Left lobe of liver (tissue), 2 donors: ENCODE measurements at places on chromosomes 2 and 18. TPM values are rescaled to one million over a fixed set of nuclear protein-coding genes. Genes with fewer than 3 reads are reported as not detected.

- DNase-seq: no peak
These were observed 546.3 kb upstream of the ZEB2 start for GRCh38 chr2:145066151-145066661.

DNA sequence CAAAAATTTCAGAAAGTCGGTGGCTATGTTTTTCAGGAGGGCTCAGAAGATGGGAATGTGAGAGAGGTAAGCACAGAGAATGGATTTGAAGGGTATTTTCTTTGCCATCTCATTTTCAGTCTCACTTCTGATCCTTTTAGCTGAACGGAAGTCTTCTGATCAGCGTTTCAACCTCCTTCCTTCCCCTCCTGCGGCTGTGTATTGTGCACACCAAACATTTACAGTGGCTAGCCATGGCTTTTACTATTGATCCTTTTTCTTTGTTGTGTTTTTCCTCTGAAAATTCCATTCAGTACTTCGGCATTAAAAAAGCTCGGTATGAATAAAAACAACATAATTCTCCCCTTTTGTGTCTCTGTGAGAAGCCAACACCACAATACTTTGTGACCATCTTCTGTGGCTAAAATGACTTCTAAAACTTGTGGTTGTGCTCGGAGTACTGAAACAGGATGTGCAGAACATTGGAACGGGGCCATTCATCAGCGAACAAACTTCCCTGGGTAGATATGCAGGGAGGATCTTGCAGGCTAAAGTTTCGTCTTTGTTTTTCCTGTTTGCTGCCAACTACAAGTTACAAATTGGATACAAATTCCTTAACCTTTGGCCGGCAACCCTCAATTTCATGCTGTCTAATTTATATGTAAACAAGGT is 260.8 kb upstream of the FAM98A start:
- DNase-seq: no peak

- no peak for DNase-seq
These were observed 633.2 kb upstream of the PKDCC start for GRCh38 chr2:41414486-41415230.

Gene TGFA
- 5.0 TPM for total RNA-seq

Gene STPG4
- not detected for total RNA-seq
